ENCODE measurements at places on chromosomes 5 and 9. TPM values are rescaled to one million over a fixed set of nuclear protein-coding genes. Genes with fewer than 3 reads are reported as not detected.

Gene MXD3
- 25.5 TPM for polyA plus RNA-seq

DNA sequence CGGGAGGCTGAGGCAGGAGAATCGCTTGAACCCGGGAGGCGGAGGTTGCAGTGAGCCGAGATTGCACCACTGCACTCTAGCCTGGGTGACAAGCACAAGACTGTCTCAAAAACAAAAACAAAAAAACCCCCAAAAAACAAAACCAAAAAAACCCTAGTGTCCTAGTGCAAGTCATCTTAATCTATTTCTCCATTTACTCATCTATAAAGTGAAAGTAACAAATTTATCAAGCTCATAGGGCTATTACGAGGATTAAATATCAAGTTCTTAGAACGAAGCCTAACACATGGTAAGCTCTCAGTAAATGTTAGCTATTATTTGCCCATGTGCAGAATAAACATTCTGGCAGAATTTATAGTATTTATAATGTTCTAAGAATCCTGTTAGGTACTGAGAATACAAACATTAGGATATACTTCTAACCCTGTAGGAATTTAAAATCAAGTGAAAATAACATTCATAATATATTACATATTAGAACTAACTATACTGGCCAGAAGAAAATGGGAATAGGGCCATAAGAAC is 45.0 kb downstream of the GOLPH3 start:
- no peak for DNase-seq

DNA sequence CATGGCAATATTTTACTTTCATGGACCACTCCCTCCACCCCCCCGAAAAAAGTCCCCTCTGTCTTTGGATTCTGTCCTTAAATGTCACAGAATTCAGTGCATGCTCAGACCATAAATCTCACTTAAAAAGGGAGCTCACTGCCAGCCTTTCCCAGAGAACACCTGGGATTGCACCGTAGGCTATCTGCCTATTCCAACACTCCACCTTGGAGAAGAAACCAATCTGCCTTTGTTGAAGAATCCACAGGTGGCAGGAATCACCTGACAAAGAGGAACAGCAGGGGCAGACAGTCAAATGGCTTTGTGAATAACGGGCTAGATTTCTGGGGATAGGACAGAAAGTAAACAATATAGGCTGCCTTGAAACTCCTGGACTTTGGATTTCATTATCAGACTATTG is 306.7 kb upstream of the BRINP1 start:
- DNase-seq: no peak

Gene PRDM9
- polyA plus RNA-seq: not detected

DNA sequence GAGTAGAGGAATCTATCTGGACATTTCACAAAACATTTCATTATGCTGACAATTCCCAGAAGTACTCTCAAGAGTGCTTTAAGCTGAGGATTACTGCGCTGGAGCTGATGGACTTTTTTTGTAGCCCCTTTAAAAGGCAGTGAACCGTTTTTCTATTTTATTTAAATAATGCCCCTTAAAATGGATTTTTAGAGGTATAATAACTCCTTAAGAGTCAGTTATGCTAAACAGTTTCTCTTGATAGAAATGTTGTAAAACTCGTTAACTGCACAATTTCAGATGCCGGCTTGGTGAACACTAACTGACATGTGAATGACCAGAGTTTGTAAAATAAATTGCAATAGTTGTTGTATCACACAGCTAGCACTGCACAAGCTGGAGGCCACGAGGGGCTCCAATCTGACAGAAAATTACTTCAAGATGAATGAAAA is 174.0 kb downstream of the NR2F1-AS1 start:
- DNase-seq: no peak

- no peak for DNase-seq
Measured at GRCh38 chr5:93570294-93571113, 10.5 kb downstream of the NR2F1-AS1 start.

Gene CCNO
- polyA plus RNA-seq: 0.05 TPM

Gene TTC39B
- polyA plus RNA-seq: 0.87 TPM

GRCh38 chr9:134891053-134891452 is 10.4 kb downstream of the FCN2 start:
- DNase-seq: peak; percentile 32

- no peak for DNase-seq
Measured at GRCh38 chr5:86838083-86838482, 220.3 kb downstream of the COX7C start.

DNA sequence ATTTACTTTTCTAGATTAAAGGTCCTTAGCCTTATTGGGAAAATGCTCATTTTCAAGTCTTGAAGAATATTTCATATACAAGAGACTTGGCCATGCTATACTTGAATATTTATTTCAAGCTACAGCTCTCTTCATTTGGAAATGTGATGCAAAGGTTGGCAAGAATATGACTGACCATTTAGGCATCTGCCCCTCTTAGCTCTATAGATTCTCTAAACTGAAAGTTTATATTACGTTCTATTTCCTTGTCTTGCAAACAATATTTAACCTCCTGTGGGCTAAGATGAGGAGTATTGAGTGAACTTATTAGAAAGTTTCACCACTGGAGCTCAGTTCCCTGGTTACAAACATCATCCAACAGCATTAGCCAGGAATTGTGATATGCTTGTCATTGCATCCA is 593.1 kb downstream of the MAT2B start:
- no peak for DNase-seq

GRCh38 chr9:136644593-136645351 is 17.9 kb upstream of the EGFL7 start:
- peak; percentile 91 for DNase-seq

- peak; percentile 6 for DNase-seq
Measured at GRCh38 chr5:142664636-142665035, 21.3 kb downstream of the FGF1 start.

Gene CARD9
- polyA plus RNA-seq: 41.4 TPM

GRCh38 chr5:143275512-143276363 is 127.7 kb downstream of the NR3C1 start:
- no peak for DNase-seq

Gene INSL6
- polyA plus RNA-seq: not detected

- DNase-seq: no peak
Measured at GRCh38 chr5:111932628-111933027, 175.6 kb upstream of the NREP start.

- DNase-seq: no peak
Measured at GRCh38 chr9:109307380-109308240, 13.2 kb downstream of the EPB41L4B start.

Gene ANKS6
- polyA plus RNA-seq: 0.20 TPM

Gene PCDHB12
- not detected for polyA plus RNA-seq

- no peak for DNase-seq
Measured at GRCh38 chr5:126354858-126355731, 68.1 kb upstream of the GRAMD2B start.

- DNase-seq: no peak
Measured at GRCh38 chr5:119515192-119515591, 62.9 kb downstream of the HSD17B4 start.

DNA sequence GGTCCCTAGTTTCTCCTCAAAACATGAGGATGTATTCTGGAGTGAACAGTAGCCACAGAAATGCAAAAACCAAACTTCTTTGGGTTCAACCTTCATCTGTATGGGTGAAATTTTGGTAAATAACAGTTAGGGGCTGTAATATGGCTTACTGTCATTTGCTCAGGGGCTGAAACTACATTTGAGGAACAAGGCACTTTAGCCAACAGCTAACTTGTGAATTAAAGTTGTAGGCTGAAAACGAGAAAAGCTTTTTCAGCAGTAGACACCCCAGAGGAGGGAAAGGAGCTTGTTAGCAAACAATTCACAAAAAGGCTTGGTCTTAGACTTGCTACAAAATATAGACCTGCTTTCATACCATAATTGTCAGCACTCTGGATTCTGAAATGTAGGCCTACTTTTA is 6.6 kb downstream of the TMEM171 start:
- no peak for DNase-seq

- no peak for DNase-seq
Measured at GRCh38 chr5:31809050-31809870, 170.3 kb downstream of the PDZD2 start.

- no peak for DNase-seq
Measured at GRCh38 chr9:124268248-124268647, 10.5 kb downstream of the NEK6 start.

Measured in CD14-positive monocyte (primary cell).